Osteoblast (primary cell): ENCODE measurements at places on chromosomes 2 and 18.

- no peak for DNase-seq
Measured at GRCh38 chr2:212027681-212028628, 510.6 kb downstream of the ERBB4 start.

GRCh38 chr2:32565902-32566301 is 61.9 kb upstream of the TTC27 start:
- DNase-seq, result no peak

GRCh38 chr2:231397011-231397927 is 1.8 kb downstream of the B3GNT7 start:
- peak; percentile 91 for DNase-seq

DNA sequence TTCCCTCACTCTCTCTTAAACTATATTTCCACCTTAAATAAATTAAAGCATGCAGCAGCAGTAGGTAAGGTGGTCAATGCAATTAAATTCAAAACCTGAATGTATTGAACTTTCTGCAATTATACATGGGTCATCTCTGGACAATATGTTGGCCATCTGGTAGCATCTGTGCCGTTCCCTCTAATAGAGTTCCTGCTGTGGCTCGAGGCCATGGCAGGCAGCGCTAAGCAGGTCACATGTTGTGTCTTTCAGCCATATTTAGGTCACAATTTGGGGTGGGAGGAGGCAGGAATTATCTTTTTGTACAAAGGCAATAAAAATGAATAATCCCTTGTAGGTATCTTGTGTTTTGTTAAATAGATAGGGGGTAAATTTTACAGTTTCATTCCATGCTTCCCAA is 676.2 kb downstream of the ZEB2 start:
- DNase-seq, result no peak

DNA sequence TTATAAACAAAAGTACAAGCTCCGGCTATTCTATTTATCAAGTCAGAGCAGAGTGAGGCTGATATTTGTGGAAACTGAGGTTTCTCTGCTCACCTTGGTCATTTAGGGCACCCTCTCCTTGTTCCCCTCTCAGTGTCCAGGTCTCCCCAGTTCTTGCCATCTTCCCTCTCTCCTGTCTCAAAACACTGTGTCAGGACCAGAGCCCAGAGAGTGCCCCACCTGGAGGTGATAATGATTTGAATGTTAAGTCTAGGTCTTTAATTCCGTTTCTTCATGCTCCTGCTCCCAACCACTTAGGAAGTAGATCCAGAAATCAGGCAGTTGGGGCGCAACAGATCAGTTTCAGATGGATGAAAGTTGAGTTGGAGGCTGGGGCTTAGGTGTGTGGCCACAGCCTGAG is 9.2 kb upstream of the ADCY3 start:
- DNase-seq, result no peak

DNA sequence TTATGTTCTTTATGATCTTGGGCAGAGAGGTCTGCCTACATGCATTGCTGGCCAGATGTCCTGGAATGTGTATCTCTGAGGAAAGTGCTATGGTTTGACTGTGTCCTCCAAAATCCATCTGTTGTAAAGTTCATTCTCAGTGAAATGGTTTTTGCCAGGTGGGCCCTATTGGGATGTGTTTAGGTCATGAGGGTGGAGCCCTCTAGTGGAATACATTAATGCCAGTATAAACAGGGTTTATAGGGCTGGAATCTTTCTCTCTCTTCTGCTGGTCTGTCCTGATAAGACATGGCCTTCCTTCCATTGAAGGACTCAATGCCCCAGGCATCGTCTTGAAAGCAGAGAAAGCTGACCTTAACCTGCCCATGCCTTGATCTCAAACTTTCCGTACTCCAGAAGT is 258.5 kb downstream of the RPIA start:
- DNase-seq, result no peak

DNA sequence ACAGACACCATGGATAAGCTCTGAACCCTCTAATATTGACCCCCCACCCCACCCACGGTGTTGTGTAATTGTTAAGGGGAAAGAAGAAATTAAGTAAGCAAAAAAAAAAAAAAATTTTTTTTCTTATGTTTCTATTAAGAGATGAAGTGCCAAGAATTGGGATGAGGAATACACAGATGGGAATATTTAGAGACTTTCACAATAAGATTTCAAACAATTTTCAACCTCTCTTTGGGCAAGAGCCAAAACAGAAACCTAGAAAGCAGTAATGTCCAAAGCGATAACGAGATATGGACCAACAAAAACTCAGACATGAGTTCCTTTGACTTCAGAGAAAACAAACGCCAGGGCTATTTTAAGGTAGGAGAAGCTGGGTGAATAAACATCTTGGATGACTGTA is 14.4 kb downstream of the PIEZO2 start:
- no peak for DNase-seq

DNA sequence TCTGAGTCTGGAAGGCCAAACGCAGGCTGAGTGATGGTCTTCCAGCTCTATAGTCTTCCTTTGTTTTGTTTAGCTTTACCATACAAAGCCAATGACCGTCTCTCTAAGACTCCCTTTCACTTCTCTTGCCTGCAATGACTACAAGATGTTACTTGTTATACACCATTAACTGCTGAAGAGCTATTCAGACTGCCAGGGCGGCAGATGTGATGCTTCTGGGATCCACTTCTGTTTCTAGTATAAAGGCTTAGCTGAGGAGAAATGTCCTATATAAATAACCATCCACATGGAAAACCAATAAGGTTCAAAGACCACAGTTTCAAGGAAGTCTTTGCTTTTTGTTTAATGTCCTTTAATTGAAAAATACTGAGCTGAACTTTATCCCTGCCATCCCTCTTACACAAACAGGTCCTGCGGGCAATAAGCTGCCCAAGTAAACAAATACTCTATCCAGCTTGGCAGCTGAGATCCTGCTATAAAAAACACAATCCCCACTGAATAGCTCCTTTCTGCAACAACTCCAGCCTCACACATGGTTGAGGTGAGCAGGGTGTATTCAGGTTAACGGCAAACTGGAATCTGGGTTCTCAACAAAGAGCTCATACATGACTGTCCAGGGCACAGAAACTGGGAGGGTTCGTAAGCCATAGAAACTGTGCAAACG is 124.6 kb downstream of the VIT start:
- DNase-seq, result peak; percentile 3

- DNase-seq, result no peak
Measured at GRCh38 chr2:129559101-129559500, 420.4 kb upstream of the RAB6C start.

DNA sequence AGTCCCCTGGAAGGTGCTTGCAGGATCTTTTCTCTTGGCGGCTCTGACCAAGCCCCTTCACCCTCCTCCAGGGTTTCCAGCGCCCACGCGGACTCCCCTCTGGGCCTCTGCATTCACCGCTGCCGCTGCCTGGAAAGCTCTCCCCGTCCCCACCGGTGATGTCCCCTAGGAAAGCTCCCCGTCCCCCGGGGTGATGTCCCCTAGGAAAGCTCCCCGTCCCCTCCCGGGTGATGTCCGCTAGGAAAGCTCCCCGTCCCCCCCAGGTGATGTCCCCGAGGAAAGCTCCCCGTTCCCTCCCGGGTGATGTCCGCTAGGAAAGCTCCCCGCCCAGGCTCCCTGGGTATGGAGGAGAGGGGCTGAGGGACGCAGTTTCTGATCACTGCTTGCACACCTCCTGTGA is 27.9 kb downstream of the ZAP70 start:
- no peak for DNase-seq

- DNase-seq, result peak; percentile 90
Measured at GRCh38 chr2:161237392-161238264, 70.6 kb upstream of the PSMD14 start.

DNA sequence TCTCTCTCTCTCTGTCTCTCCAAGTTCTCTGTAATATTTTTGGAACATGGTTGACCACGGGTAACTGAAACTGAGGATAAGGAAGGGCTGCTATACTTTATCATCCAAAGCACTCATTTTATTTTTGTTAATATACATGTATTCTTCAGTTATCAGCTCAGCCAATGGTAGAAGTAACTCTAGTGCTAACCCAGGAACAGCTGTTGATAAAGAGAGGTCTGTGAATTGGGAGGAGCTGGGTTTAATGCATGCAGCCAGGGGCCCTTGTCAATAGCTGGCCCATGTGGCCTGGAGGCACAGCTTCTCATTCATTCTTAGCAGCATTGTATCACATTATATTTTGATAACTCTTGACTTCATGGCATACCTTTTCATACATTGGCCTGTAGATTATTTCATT is 401.6 kb downstream of the EPHA4 start:
- DNase-seq, result no peak

- peak; percentile 41 for DNase-seq
Measured at GRCh38 chr2:241592126-241592845, 33.7 kb downstream of the BOK start.

- no peak for DNase-seq
Measured at GRCh38 chr2:61368687-61369665, 101.9 kb downstream of the USP34 start.

GRCh38 chr18:58991167-58991798 is 126.6 kb downstream of the ZNF532 start:
- DNase-seq, result no peak

- DNase-seq, result no peak
Measured at GRCh38 chr18:39802648-39803229, 2152.3 kb upstream of the PIK3C3 start.

GRCh38 chr2:240412211-240412861 is 23.1 kb upstream of the GPC1 start:
- DNase-seq, result peak; percentile 26

GRCh38 chr2:129113776-129114175 is 795.1 kb upstream of the HS6ST1 start:
- DNase-seq, result no peak

DNA sequence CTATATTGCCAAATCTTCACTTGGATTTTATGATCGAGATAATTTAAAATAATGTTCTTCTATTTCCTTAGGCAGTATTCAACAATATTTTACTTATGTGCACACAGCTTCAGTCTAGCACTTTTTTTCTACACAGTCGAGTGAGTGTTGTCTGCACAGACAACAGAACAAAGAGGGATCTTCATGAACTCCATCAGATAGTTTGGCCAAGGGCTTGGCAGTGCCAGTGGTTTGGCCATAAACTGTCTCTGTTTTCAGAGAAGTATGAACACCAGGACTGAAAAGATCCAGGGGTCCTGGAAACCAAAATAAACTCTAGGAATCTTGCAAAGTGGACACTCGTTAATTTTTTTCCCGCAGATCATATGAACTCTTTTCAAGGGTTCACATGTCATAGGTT is 547.3 kb downstream of the PLCL1 start:
- no peak for DNase-seq

DNA sequence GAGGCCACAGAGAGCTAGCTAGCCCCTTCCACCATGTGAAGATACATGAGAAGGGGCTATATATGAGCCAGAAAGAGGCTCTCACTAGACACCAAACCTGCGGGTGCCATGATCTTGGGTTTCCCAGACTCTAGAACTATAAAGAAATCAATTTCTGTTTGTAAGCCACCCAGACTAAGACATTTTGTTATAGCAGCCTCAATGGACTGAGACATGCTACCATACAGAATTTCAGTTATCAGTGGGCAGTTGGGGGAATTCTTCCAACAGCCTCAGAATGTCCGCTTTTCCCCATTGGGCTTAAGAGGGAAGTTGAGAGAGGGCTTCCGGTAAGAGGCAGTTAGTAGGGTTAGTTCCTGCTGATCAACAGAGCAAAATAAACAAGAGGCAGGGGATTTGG is 39.2 kb downstream of the TNP1 start:
- DNase-seq, result no peak
